ENCODE measurements at places on chromosomes 7 and 10. TPM values are rescaled to one million over a fixed set of nuclear protein-coding genes. Genes with fewer than 3 reads are reported as not detected.

PDZD7 gene
- 3.1 TPM for total RNA-seq

- peak; percentile 37 for DNase-seq
These were observed 1.7 kb downstream of the SCRN1 start for GRCh38 chr7:29987811-29988317.

GRCh38 chr7:8255680-8256655 lies 6.0 kb downstream of the ICA1 start:
- no peak for DNase-seq

DNA sequence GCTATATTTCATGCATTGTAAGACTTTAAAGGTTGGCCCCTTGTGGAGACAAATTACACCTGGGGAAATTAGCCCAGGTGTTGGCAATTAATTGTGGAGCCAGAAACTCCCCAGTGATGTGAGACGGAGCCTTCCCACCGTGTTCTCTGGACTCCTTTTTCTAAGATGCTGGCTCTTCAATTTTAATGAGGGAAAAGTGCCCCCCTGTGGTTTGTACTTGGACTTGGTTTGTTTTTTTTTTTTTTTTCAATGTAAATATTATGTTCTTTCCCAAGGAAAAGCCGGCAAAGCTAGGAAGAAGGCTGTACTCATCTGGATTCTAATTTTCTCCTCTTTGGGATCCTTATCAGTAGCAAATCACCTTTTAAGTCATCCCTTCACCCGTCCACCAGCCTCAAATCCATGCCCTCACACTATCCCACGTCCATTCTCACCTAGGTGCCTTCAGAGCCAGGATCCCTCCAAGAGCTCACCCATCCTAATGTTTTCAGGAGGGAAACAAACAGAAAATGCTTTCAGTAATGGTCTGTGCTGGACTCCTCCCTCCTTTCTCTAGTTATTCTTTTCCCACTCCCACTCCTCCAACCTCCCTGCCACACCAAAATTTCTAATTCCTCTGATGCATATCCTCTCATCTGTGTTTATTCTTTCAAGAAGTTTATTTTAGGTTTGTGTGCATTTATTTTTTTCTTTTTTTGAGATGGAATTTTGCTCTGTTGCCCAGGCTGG lies 20.4 kb upstream of the ST8SIA6 start:
- DNase-seq, result no peak

GRCh38 chr10:121665809-121666208 lies 67.6 kb upstream of the FGFR2 start:
- DNase-seq, result no peak

DNA sequence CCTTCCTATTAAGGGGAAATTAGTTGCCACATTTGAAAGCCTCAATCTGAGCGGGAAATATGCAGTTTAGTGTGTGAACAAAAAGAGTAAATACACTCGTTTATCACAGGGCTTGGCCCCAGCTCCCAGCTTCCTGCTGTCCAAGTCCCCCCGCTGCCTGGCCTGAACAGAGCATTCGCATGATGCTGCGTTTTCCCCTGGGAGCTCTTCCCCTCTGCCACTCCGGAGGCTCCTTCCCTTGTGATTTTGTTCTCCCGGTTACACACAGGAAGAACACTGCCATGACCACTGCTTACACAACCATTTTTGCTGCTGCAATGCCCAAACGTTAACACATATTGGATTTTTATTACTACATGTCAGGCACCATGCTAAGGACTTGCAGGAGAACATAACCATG lies 120.7 kb upstream of the ADARB2 start:
- no peak for DNase-seq

GRCh38 chr7:81013083-81013817 lies 94.4 kb upstream of the SEMA3C start:
- no peak for DNase-seq

FAM24B gene
- 6.8 TPM for total RNA-seq

PNLIP gene
- not detected for total RNA-seq

DNA sequence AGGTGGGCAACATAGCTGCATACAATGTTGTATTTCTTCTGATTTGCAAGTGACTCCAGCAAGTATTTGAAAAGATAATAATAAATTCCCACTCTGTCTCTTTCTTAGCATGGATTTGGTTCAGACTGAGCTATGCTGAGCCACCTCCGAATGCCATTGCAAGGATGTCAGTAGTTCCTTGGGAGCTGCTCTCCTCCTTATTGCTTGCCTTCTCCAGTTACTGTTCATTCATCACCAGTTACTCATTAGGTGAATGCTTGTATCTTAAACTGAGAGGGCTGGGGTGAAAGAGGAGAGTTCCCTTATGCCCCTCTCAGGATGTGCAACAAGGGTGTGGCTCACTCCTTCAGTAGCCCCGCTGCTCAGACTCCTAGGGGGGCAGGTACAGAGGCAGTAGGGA lies 78.4 kb upstream of the PRKAR2B start:
- no peak for DNase-seq

RBAK gene
- total RNA-seq, result 12.4 TPM

MSS51 gene
- total RNA-seq, result 1.1 TPM

Measured in CD4-positive, alpha-beta T cell (primary cell).